ENCODE measurements at places on chromosomes 13 and 19.

DNA sequence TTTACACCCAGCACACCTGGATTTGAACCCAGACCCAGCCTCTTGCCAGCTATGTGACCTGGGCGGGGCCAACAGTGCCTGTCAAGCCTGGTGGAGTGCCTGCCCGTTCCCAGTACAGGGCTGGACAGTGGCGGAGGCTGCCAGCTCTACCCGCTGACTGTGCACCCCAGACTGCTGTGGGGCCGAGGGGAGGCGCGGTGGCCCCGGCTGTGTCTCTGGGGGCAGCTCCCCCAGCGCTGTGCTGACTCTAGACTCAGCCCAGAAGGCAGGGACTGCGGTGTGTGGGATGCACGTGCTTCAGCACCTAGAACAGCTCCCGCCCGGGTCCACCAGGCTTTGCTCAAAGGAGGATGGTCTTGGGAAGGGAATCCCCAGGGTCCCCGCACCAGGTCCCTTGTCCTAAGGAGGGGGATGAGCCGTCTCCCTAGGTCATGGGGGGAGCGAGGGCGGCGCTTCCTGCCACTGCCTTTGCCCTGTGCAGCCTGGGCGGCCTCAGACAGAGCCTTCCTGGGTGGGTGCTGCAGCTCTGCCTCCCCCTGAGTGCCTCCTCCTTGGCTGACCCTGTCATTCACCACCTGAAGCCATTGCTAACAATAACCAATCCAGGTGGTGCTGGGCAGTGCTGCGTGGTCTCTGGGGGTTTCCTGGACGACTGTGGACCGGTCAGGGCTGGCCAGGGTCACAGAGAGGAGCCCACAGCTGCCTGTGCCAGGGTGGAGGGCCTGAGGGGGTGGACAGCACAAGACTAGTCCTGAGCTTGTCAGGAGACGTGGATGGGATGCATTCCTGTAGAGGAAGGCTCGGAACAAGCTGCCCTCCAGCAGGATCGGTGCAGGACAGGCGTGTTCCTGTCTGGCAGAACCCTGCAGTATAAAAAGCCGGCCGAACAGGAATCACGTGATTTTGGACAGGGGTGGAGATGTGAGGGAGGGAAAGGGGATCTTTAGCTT, 18.6 kb downstream of the TMEM255B start:
- DNase-seq = peak; percentile 16

- DNase-seq = no peak
Observed at GRCh38 chr13:50236898-50237318, 221.7 kb downstream of the KCNRG start.

- DNase-seq = no peak
Observed at GRCh38 chr19:57747472-57747807, 825 bp downstream of the ZNF776 start.

GRCh38 chr13:60431108-60431700, 34.2 kb downstream of the TDRD3 start:
- DNase-seq = no peak

DNA sequence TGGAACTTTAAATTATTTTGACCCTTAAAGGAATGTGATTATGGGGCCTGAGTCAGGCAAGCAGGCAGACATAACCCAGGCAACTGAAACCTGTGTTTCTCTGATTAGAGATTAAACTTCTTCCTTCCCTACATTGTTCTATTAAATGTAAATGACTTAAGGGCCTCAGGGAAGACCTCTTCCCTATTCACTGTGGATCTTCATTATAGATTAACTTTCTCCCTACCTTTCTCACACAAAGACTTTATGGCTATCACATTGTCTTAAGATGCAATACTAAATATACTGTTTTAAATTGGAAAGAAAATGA, 8.8 kb upstream of the METTL21C start:
- DNase-seq = no peak

- no peak for DNase-seq
Observed at GRCh38 chr19:10133596-10133995, 13.9 kb upstream of the EIF3G start.

- DNase-seq = no peak
Observed at GRCh38 chr19:47509973-47510372, 4.9 kb downstream of the NAPA start.

GRCh38 chr13:93843082-93843481, 616.5 kb downstream of the GPC6 start:
- DNase-seq = no peak

DNA sequence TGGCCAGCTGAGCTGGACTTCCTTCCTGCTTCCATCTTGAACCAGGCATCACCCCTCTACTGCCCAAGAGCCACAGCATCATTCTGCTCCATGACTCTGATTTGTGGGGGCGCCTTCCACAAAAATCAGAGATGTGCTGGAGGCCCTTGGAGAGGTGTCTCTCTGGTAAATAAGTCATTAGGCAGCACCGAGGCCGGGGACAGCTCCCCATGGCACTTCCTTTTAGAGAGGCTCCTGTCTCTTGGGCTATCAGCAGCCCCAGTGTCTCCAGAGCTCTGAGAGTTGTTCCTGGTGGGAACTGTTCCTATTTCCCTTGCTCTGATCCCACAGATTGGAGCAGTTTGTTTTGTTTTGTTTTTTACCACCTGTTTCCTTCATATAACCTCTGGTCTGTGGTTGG, 19.9 kb downstream of the NWD1 start:
- no peak for DNase-seq

- no peak for DNase-seq
Observed at GRCh38 chr19:38022791-38023670, 116.0 kb downstream of the SIPA1L3 start.

DNA sequence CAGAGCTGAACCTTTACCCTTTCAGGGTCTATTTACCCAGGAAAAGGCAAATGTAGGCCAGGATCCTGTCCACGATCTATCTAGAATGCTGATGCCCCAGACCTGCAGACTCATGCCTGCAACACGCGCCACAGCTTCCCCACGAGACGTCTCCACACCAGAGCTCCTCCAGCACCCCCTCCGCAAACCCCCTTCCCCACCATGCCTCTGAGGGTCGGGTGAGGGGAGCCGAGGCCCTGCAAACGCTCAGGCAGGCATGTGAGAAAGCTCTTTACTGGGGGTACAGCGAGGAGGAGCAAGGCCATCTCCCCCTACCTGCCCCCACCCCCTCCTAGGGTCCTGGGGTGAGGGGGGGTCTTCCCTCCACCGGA, 8.9 kb downstream of the DYRK1B start:
- no peak for DNase-seq

- no peak for DNase-seq
Observed at GRCh38 chr13:49395451-49395865, 48.4 kb downstream of the CAB39L start.

DNA sequence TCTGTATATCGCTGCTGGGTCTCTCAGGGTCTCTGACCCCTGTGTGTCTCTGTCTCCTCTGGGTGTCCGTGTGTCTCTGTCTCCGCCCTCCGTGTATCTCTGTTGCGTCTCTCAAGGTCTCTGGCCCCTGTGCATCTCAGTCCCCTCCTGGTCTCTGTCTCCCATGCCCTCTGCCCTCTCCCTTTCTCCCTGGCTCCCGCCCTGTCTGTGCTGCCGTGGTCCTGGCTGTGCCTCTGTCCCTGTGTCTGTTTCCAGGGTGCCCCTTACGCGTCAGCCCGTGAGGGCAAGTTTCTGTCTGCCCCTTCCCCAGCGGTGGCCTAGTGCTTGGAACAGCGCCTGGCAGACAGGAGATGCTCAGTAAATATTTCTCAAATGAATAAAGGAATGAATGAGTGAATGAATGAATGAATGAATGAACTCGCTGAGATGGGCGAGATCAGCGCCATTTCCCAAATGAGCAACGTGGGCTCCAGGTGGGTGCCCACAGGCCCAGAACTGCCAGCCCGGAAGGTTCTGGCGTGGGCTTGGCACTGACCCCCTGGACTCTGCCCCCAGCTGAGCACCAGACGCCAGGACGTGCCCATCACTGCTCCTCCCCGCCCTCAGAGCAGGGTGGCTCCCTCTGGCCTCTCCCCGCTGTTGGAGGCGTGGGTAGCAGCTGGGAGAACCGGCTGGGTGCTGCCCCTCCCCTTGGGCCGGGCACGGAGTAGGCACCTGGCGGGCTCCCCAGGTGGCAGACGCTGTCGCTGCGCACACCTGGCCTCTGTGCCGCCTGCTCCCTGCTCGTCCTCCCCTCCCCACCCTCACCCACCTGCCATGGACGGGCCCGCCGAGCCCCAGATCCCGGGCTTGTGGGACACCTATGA, at the start of gene SULT2B1:
TSS of gene SULT2B1 (plus strand) at position 736 of the 866 bp plus-strand sequence. CDS start at position 817, 81 bp downstream.
- DNase-seq = no peak

All from stimulated activated CD4-positive, alpha-beta T cell treated with anti-CD3 and anti-CD28 coated beads, Interleukin-4, amount 100 ng/mL, for 1 hour (primary cell).